ENCODE measurements at places on chromosomes 5 and 9. TPM values are rescaled to one million over a fixed set of nuclear protein-coding genes. Genes with fewer than 3 reads are reported as not detected.
A peak's percentile ranks its signal among the peaks of the same experiment; 100 is the strongest.

GPX8 gene
- total RNA-seq = 129 TPM

KIF24 gene
- 5.1 TPM for total RNA-seq

PCDHGA7 gene
- total RNA-seq = 0.57 TPM

ROPN1L gene
- total RNA-seq = 1.1 TPM

MACROH2A1 gene
- total RNA-seq = 183 TPM

PCDHA2 gene
- total RNA-seq = not detected

DNA sequence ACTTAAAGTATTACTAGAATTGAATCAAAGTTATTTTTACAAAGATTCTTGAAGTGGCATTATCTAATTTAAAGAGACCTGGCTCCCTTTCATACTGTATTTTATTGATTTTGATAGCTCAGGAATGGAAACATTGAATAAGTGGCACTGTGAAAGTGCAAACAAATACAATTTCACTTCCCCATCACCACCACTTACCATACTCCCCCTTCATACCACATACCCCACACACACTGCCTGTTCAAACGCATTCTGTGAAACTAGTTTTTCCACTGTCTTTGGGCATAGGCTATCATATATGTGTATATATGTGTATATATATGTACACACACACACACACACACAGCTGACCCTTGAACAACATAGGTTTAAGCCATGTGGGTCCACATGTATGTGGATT lies 62.1 kb upstream of the ATG10 start:
- no peak for DNase-seq

DNA sequence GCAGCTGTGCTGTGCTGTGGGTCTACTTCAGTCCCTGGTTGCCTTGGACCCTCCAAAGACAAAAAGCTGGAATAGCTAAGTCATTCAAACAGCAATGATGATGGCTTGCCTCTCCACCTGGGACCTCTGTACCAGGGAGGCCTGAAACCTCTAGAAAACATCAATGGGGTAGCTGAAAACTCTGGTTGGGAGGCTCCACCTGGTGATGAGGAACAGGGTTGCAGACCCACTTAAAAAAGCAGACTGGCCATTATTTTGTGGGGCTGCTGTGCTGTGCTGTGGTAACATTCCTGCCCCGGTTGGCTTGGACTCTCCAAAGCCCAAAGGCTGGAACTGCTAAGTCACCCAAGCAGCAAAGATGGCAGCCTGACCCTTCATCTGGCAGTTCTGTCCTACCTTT lies 839.3 kb upstream of the ARRDC3 start:
- DNase-seq = no peak

DNA sequence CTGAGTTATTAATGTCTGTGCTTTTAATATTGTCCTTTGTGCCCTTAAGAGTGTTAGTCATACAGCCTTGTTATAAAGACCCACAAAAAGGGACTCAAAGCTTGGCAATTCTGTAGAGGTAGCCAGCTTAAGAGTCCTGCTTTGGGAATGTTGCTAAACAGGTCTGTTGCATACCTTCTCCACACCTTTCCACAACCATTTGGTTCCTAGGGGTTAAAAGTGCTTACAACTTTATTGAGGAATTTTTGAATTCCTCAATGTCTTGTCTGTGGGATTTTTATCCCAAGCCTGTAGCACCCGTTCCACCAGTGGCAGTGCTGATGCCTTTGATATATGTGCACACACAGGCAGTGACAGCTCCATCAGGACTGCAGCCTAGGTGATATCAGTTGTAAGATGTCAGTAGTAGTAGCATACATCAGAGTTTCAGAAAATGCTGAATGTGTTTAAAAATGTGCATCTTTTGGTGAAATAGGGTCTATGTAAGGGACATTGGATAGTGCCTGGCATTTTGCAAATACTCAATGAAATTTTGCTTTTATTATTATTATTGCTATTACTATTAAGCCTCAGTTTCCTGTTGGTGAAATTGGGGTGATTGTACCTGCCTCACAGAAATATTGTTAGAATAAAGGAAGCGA lies 68.5 kb downstream of the WWC1 start:
- no peak for DNase-seq

DNA sequence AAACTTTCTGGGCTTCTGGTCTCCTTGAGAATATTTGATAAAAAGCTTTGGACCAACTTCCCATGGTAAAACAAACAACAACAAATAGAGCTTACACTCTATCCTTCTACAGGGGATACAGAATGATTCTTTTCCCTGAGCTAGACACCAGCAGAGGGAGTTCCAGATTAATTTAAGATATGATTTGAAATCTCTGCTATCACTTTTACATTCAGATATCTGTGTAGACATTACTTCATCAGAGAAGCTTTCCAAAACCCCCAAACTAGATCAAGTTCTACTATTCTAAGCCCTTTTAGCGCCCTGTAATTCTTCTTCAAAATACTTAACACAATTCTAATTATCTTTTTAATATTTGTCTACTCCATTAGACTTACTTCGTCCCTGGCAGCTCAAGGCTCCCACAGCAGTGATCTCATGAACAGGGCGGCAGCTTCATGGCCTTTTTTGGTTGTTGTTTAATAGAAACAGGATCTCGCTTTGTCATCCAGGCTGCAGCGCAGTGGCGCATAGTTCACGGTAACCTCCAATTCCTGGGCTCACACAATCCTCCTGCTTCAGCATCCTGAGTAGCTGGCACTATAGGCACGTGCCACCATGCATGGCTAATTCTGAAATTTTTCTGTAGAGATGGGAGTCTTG lies 955 bp upstream of the GALNT12 start:
- peak; percentile 21 for DNase-seq

DNA sequence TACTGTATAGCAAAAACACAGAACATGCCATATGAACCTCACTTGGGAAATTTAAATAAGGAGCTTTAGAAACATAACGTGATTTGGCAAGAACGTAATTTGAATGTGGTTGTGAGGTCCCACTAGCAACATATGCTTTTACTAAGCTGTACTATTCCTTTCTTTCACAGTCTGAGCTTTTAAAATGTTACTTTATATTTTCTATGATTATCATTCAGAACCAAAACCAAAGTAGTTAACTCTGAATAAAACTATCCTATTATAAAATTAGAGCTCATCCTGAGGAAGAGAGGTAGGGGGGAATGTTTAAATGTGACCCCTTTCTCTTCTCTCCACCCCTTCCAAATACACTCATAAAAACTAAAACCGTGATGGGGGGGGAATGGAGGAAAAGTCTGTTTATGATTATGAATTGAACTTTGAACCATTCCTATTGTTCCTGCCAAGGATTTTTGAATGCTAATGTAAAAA lies 435.7 kb downstream of the NFIB start:
- no peak for DNase-seq

- DNase-seq = no peak
These were observed 312.1 kb upstream of the EFNA5 start for GRCh38 chr5:107982703-107983425.

- peak; percentile 8 for DNase-seq
These were observed 58.5 kb upstream of the GNE start for GRCh38 chr9:36316611-36317317.

GRCh38 chr5:135028791-135029476 lies 5.1 kb downstream of the PITX1 start:
- DNase-seq = no peak

DNA sequence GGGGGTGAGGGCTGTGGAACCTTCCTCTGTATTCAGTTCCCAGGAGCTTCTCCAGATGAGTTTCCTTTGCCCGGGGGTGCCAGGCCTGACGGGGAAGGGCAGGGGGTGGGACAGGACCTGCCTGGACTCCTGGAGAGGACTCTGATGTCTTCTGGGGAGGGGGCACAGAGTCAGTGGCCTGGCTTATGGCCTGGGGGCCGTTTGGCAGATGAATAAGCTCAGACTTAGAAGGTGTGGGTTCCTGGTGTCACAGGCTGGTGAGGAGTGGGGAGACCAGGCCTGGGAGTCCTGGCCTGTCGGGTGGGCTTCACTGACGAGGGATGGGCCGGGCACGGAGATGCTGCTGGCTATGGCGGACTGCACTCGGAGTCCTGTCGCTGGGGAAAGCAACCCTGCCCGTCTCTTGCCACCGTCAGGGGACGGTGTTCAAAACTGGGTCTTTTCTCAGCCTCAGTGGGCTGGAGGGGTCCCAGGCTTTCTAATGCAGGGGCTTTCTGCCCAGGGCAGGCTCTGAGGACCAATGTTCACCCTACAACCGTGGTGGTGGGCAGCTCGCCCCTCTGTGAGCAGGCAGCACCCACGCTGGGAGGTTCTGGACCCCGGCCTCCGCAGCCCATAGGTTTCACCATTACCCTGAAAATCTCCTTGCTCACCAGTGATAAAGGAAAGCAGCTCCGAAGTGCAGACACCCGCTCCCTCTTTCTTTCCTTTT lies 16.2 kb downstream of the COL5A1 start:
- DNase-seq = no peak

DNA sequence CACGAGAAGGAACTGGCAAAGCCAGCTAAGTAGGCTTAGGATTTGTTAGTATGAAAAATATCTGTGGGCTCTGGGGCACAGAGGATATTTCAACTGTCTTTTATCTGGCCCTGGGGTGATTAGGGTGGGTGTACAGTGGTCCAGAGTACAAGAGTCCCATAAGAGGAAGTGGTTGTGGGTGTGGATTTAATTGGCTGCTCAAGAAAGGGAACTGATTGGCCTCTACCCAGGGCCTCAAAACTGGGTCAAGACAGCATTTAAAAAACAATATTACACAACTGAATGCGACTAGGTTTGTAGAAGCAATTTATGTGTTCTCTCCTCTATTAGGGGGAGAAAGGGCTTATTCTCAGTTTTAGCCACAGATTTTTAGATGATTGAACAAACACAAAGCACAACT lies 1353.4 kb upstream of the WWC1 start:
- no peak for DNase-seq

DNA sequence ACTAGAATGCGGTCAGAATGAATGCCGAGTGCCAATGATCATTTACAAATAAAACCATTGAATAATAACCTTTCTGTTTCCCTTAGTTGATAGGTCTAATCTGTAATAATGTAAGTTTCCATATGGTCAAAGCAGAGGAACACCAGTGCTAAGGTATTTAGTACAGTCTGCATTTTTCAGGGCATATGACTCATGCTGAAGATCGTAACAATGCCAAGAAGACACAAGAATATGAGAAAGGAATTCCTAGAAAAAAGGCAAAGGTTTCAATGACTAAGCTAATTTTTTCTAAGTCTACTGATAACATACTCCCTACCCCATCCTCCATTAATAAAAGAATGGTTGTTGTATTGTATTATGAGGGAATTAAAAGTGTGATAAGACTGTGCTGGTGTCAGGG lies 2.8 kb downstream of the OR1L8 start:
- peak; percentile 26 for DNase-seq

DNA sequence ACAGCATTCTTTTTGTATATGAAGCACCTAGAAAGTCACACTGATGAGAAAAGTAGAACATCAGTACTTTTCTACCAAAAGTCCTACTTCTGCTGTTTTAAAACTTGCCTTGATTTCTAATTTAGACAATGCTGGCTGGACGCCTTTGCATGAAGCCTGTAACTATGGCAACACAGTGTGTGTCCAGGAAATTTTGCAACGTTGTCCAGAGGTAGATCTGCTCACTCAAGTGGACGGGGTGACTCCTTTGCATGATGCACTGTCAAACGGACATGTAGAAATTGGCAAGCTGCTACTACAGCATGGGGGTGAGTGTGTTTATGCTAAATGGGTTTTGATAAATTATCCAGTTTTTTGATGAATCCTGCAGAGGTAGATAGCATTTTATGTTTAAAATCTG lies 73.5 kb downstream of the SLF1 start:
- peak; percentile 50 for DNase-seq

All from LHCN-M2 (cell line).